ENCODE measurements at places on chromosomes 5 and 9.

DNA sequence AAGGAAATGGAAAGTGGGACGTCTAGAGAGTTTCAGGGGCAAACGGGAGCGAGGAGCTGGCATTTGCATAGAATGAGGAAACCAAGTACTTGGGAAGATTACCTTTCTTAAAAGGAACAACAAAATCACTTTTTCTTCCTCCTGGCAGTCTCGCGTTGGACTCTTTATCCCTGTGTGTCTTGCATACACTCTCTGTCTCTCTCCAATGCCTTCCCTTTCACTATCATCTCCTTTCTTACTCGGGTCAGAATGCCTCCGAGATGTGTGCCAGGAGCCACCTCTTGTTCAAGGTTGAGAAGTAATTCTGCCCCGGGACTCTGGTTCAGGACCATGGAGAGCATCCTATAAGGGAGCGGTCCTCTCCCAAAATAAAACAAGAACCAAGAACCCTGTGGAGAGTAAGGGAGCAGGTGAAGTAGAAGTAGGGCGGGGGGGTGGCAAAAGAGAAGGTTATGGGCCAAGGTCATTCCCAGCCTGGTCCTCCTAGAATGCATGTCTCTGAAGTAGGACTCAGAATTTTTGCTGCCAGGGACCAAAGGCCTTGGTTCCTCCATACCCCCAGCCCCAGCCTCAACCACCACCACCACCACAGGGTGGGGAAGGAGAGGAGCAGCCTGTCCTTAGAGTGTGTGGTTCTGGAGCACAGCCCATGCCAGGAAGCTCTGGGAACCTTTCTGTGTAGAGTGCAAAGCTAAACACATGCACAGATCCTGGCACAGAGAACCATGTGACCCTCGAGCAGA, 72.1 kb upstream of the ARAP3 start:
- peak; percentile 59 for DNase-seq

- no peak for DNase-seq
Measured at GRCh38 chr9:111099199-111100008, 61.1 kb upstream of the LPAR1 start.

GRCh38 chr5:89043676-89044075, 160.7 kb upstream of the MEF2C start:
- no peak for DNase-seq

GRCh38 chr5:20604992-20605391, 617.0 kb upstream of the CDH18 start:
- DNase-seq, result no peak

GRCh38 chr5:122321921-122322320, 9.9 kb downstream of the SNCAIP start:
- DNase-seq, result no peak

GRCh38 chr9:121071756-121072421, 2.9 kb upstream of the CNTRL start:
- DNase-seq, result peak; percentile 68

- no peak for DNase-seq
Measured at GRCh38 chr5:962386-962785, 46.2 kb upstream of the NKD2 start.

GRCh38 chr5:74286734-74287695, 353.5 kb downstream of the ENC1 start:
- no peak for DNase-seq
